ENCODE measurements at places on chromosomes 4 and X.

GRCh38 chr4:7657545-7658297 lies 223.0 kb upstream of the PSAPL1 start:
- DNase-seq: no peak

- DNase-seq: no peak
These were observed 356.0 kb downstream of the ADAM29 start for GRCh38 chr4:175273995-175274753.

GRCh38 chr4:53684136-53685130 lies 93.1 kb upstream of the LNX1 start:
- no peak for DNase-seq

- no peak for DNase-seq
These were observed 316.7 kb downstream of the ARHGAP10 start for GRCh38 chr4:148048598-148048997.

- DNase-seq: no peak
These were observed 24.0 kb downstream of the CYTL1 start for GRCh38 chr4:4995103-4995907.

- DNase-seq: no peak
These were observed 511.4 kb downstream of the BCOR start for GRCh38 chrX:39586359-39586758.
